Esophagus muscularis mucosa (tissue), 4 donors: ENCODE measurements at places on chromosomes 12 and 14. TPM values are rescaled to one million over a fixed set of nuclear protein-coding genes. Genes with fewer than 3 reads are reported as not detected.

- DNase-seq, result no peak
These were observed 1.3 kb upstream of the PLEKHG7 start for GRCh38 chr12:92701441-92701840.

- peak; percentile 24 for DNase-seq
These were observed 6.4 kb downstream of the USP30 start for GRCh38 chr12:109058773-109059172.

- DNase-seq, result no peak
These were observed 10.9 kb downstream of the TCHP start for GRCh38 chr12:109910969-109911348.

GRCh38 chr14:35669782-35670181 is 135.8 kb downstream of the INSM2 start:
- no peak for DNase-seq

GRCh38 chr12:42660117-42660516 is 70.6 kb upstream of the PRICKLE1 start:
- no peak for DNase-seq

DNA sequence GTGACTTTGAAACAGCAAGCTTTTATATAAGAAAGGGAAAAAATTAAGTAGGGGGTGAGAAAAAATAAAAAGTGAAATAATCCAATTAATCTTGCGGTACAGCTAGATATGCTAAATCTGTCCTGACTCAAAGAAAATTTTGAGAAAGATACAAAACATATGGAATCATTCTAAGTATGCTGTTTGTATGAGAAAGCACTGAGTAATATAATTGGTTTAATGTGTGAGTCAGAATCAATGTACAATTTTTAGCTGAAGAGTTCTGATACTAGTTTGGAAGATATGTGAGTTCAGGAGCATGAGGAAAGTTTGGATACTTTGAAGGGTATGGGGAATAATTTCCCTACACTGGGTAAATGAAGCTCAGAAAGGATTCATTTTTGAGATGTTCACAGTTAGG is 190.9 kb upstream of the RASSF8 start:
- DNase-seq, result no peak

DNA sequence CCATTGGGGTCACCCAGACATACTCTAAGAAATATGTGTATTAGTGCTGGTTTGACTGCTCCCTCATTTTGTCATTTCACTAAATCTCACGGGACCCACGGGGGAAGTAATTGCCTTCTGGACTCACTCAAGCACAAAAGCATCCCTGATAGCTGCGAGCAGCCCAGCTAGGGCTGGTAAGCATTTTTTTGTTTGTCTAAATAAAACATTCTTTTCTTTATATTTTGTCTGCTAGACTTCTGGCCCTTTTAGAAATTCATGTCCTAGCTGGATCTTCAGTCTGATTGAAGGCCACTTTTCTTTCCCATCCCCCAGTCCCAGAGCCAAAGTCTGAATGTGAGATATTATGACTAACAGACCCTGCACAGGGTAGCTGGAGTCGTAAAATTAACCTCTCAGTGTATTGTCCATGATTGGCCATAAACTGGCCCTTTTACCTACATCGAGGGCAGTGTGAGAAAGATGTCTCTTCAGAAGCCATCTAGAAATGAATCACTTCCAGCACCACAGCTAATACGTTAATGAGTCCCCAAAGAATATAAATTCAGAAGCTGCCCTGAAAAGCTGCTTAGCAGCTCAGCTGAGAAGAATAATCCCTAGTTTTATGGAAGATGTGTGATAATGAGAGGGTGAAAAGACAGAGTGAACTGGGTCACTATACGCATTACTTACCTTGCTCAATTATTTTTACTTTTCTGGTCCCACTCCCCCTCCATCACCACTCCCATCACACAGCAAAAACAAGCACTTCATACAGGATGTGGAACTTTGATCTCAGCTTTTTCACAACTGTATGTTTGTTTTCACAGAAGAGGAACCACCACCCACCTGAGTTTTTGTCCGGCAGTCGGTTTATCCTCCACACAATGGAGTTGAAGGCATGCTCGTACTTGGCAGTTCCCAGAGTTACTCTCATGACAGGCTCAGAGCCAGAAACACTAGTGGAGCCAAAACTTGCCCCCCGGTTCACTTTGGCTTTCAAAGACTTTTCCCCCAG is 55.6 kb upstream of the GTF2A1 start:
- peak; percentile 70 for DNase-seq

DNA sequence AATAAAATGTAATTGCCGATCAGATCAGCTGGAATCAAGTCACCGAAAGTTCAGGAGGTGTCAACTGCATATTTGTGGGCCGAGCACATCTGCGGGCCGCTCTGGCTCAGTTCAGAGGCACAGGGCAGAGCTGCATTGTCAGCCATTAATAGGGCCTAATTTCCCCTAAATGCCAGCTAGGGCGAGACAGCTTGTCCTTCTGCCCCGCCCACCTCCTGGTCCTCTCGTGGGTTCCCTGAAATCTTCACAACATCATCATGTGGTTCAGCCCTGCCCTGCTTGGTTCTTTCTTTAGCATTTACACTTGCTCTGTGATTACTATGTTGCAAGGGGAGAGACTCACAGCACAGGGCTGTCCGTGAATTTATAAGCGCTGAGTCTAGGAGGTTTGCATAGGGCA is 148.9 kb downstream of the CHST11 start:
- peak; percentile 94 for DNase-seq

DNA sequence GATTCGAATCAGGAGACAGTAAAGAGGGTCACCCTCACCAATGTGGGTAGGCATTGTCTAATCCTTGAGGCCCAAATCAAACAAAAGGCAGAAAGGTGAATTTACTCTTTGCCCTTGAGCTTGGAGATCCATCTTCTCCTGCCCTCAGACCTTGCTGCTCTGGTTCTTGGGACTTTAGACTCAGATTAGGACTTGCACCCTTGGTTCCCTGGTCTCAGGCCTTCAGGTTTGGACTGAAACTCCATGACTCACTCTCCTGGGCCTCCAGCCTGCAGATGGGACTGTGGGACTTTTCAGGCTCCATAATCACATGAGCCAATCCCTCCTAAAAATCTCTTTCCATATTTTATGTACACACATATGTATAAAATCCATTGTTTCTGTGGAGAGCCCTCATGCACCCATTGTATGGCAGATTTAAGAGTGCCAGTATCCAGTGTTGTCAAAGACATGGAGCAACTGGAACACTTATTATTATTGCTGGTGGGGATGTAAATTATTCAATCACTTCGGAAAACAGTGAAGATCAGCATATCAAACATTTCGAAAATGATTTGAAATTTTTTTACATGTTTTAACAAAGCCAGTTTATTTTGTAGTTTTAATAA is 48.7 kb downstream of the EID3 start:
- DNase-seq, result no peak

- DNase-seq, result no peak
These were observed 177.9 kb upstream of the NUDT4 start for GRCh38 chr12:93199831-93200236.

- DNase-seq, result peak; percentile 55
These were observed 923.5 kb downstream of the BCL11B start for GRCh38 chr14:98348505-98348904.

DNA sequence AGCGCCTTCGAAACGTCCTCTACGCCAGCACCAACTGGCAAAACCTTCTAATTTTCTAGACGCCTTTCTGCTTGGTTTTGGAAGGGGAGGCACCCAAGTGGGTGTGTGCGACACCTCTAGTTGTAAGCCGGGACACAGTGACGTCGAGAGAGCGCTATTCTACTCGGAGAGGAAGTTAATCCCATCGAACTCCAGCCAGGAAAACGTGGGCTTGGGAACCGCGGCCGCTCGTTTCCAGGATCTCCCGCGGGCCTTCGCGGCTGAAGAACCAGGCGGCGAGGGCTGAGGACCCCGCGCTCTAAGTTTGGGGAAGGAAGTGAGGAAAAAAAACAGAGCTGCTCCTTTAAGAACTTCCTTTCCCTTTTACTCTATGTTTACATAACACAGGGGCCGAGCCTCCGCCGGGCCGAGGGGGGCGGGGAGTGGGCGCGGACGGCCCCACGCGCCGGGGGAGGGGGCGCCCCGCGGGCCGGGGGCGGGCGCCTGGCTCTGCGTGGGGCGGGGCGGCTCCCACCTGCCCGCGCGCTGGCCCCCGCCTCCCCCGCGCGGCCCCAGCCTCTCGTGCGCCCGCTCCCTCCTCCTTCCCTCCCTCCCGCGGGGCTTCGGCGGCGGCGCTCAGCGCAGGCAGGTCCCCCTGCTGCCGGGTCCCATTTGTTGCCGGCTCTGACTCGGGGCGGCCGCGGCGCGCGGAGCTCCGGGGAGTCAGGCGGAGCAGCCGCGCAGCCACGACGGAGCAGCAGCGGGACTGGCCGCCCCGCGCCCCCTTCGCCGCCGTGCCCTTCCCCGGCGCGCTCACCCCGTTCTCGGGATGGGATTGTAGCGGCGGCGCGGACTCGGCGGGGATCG is at the start of gene PELI2:
TSS of gene PELI2 (plus strand) at position 647 of the 846 bp plus-strand sequence. CDS start 250 bp downstream, outside the sequence.
- DNase-seq, result no peak

DNA sequence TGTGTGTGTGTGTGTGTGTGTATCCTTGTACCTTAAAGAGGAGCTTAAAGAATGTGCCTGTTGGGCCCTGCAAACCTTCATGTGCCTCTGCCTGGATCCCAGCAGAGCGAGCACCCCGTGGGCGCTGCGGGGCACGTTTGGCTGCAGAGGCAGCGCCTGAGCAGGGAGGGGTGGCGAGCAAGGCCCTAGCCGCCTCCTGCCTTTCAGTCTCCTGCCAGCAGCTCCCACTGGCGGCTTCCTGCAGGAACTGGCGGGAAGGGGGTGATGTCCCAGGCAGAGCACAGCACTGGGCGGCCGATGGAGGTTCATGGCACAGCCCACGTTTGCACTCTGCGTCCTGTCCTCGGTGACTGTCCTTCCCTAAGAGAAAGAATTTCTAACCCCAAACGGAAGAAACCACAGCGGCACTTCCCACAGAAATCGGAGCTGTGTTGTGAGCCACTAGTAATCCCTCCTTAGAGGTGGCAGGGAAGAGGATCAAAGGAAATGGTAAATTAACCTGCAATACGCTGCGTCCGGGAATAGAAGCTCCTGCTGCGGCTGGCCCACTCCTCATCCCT is 19.8 kb downstream of the ZBTB42 start:
- no peak for DNase-seq

- DNase-seq, result no peak
These were observed 237.8 kb upstream of the TBX3 start for GRCh38 chr12:114921781-114922180.

The FCF1 gene
- 22.5 TPM for total RNA-seq

The NXPH4 gene
- total RNA-seq, result not detected

The FAM181A gene
- total RNA-seq, result not detected

The ZNF384 gene
- 38.4 TPM for total RNA-seq
